ENCODE measurements at places on chromosomes 7 and 10.

GRCh38 chr7:28500138-28500537 lies 87.8 kb downstream of the CREB5 start:
- DNase-seq: no peak

DNA sequence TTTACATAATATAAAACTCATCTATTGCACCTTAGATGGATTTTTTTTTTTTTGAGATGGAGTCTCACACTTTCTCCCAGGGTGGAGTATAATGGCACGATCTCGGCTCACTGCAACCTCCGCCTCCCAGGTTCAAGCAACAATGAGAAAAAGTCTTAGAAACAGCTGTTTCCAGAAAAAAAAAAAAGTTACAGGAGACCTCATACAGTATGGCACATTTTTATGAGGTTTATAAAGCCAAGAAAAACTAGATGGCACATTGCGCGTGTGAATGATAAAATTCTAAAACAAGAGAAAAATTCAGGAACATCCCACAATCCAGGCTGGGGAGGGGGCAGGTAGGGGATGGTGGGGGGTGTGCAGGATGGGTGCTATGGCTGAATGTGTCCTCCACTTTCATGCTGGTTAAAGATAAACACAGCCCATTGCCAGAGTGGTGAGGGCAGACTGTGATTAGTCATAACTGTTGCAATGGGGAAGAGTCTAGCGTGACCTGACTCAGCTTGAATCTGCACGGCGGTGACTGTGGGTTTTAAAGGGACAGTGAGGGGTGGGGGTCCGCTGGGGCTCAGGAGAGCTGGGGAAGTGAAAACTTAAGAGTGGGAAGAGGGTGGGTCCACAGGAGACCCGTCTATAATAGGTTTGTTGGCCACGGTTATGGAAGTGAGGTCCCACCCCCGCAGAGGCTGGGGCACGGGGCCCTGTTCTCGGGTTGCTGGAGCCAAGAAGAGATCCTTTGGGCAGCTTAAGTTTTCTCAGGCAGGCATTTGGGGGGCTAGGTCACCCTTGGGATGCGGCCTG lies 11.9 kb upstream of the LRRC27 start:
- DNase-seq: no peak

DNA sequence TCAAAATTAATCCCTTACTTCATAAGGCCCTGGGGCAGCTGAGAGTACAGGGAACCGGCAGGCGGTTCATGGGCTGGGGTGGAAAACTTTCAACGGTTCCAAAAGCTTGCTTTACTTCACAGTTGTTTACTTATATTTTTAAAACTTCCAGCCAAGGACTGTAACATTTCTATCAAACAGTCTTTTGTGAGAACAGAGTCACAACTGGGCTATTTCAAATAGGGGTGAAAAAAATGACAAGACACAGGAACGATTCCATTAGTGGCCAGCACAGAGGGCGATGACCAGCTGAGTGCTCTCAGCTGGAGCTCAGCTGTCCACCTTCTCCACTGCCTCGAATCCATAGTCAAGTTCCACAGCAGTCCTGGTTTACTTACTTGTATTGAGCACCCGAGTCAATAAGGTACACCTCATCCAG lies 48.2 kb downstream of the XPNPEP1 start:
- no peak for DNase-seq

- no peak for DNase-seq
Observed at GRCh38 chr7:139321071-139321745, 19.9 kb upstream of the FMC1 start.

DNA sequence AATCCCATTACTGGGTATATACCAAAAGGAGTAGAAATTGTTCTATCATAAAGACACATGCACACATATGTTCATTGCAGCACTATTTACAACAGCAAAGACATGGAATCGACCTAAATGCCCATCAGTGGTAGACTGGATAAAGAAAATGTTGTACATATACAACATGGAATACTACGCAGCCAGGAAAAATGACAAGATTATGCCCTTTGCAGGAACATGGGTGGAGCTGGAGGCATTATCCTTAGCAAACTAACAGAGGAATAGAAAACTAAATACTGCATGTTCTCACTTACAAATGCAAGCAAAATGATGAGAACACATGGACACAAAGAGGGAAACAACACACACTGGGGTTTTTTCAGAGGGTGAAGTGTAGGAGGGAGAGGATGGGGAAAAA lies 300.2 kb downstream of the BAMBI start:
- no peak for DNase-seq

GRCh38 chr10:70930263-70931000 lies 42.1 kb upstream of the PCBD1 start:
- no peak for DNase-seq

DNA sequence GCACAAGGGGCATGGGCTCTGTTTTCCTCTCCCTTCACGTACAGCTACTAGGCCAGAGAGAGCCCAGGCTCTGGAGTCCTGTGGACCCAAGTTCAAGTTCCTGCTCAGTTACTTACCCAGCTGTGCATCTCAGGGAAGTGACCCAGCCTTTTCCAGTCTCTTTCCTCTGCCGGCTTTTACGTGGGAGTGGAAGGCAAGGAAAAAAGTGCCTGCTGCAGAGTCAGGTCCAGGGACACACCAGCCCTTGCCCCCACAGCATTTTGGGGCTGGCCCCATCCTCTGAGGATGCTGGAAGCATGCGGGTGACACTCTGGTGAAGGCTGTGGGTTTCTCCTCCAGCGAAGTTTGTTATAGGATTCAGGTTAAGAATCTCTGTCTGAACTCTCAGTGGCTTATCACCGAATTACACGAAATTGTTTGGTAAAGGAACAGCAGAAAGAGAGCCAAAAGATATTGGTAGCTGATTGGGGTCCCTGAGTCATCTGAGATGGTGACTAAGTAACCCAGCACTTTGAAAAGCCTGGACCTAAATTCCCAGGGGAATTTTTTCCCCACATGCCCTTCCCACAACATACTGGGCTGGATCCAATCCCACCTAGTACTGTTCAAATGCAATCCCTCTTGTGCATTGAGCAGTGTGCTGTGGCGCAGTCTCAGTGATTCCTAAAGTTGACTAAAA lies 424.3 kb downstream of the RPS24 start:
- DNase-seq: no peak

DNA sequence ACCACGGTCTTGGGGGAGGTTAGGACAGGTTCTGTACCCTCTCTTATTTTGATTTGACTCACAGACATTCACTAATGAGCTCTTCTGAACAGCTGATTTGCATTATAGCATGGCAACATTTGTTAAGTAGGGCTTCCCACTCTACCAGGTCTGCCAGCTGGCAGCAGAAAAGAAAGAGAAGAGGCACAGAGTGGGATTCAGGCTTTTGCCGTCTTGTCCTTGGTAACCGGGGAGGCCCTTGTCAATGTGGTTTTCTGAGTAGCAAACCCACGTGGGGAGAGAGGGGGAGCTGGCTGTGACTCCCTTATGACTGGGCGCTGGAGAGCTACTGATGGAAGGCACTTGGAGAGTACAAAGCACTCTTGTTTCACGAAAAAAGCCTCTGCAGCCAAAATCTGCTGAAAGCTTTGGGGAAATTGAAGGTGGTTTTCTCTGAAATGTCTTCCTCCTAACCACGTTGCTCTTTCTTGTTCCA lies 355.3 kb upstream of the GALNT17 start:
- DNase-seq: no peak

DNA sequence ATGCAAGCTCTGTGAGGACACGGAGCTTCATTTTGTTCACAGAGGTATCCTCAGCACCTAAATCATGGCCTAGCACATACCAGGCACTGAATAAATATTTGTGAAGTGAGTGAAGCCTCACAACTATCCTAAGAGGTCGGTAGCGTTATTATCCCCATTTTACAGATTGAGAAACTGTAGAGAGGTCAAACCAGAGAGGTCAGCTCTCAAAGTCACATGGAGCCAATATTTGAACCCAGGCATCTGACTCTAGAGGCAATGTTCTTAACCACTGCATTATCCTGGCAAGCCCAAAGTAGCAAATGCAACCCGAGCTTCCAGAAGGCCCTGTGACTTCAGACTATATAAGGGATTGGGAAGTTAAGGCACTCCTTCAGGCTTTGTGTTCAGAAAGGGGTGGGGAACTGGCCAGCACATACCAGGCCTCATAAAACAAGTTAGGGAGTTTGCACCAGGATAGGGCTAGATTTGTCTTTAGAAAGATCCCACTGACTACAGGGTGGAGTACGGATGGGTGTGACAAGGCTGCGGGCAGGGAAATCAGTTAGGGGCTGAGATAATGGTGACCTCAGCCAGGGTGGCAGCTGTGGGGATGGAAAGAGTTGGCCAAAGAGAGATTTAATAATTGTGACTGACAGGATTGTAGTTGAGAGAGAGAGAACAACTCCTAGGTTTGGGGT lies 101.4 kb downstream of the TBXAS1 start:
- DNase-seq: no peak

GRCh38 chr10:86170255-86171108 lies 196.1 kb downstream of the GRID1 start:
- DNase-seq: no peak

- no peak for DNase-seq
Observed at GRCh38 chr10:44071479-44071878, 313.4 kb downstream of the CXCL12 start.

- DNase-seq: no peak
Observed at GRCh38 chr10:11437391-11438142, 173.9 kb downstream of the USP6NL start.

GRCh38 chr7:26387731-26388130 lies 96.1 kb downstream of the SNX10 start:
- no peak for DNase-seq

All from D721Med (cell line).